ENCODE measurements at places on chromosomes 12 and 14. TPM values are rescaled to one million over a fixed set of nuclear protein-coding genes. Genes with fewer than 3 reads are reported as not detected.

DNA sequence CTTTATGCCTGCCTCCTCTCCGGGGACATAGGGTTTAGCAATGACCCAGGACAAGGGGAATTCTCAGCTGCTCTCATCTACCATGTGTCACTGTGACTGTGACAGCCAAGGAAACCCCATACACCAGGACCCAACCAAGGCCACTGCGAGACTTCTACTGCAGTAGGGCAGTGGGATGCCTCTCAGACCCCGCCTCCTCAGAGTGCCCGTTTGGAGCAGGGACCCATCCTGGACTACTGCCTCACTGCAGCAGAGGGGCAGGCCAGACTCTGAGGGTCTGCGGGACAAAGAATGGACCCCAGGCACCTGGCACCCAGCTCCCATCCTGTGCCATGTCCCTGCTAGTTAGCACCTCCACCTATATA, 71.3 kb upstream of the DDX11 start:
- no peak overlapping the region for H3K27ac ChIP-seq
- H3K36me3 ChIP-seq: no peaks in the 10 kb centered on the region
- DNase-seq: no peak
- H3K4me3 ChIP-seq: no peak overlapping the region
- H3K27me3 ChIP-seq: no peaks in the 10 kb centered on the region

DNA sequence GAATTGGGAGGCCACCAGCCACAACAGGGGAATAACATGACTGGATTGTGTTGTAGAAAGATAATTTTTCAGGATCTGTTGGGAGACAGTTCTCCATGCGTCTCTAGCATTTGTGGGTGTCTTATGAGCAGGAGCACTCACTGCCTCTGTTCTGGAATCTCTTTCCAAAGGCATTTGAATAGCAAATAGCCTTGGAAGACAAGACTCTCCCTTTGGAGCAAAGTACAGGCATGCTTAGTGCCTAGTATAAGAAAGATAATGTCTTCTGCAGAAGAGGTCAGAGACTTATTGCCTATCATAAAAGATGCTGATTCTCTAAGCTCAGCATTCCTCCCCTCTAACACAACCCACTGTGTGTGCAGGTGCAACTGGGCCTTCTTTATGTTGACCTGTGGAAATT, 58.3 kb downstream of the VCPKMT start:
- no peak overlapping the region for H3K4me3 ChIP-seq
- no peaks in the 10 kb centered on the region for H3K27me3 ChIP-seq
- no peak overlapping the region for H3K27ac ChIP-seq
- peaks cover 33% of the 10 kb centered on the region for H3K4me1 ChIP-seq

DNA sequence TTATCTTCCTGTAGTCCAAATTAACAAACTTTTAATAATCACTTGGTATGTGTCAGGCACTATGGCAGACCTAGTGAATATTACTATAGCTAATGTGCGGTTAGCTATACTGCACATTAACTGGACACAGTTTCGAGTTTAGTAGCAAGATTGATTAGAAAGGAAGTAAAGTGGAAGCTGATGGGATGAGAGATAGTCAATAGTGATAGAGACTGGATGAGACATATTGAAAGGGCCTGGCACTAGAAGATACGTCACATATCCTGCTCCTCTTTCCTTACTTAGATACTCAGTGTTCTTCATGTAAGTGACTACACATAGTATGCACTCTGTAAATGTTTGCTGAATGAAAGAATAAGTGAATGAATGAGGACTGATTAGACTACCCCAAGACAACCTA, 5.5 kb downstream of the TBK1 start:
- no peak overlapping the region for H3K27ac ChIP-seq
- H3K4me3 ChIP-seq: no peak overlapping the region
- H3K4me1 ChIP-seq: peaks cover 37% of the 10 kb centered on the region
- no peaks in the 10 kb centered on the region for H3K27me3 ChIP-seq
- H3K36me3 ChIP-seq: no peaks in the 10 kb centered on the region
- no peak for DNase-seq

GRCh38 chr12:25013061-25013460, 64.2 kb upstream of the BCAT1 start:
- no peaks in the 10 kb centered on the region for H3K36me3 ChIP-seq
- DNase-seq: no peak
- no peaks in the 10 kb centered on the region for H3K27me3 ChIP-seq
- H3K4me1 ChIP-seq: no peaks in the 10 kb centered on the region
- no peak overlapping the region for H3K4me3 ChIP-seq

GRCh38 chr14:32417956-32418552, 89.0 kb downstream of the AKAP6 start:
- H3K27ac ChIP-seq: no peak overlapping the region
- no peaks in the 10 kb centered on the region for H3K27me3 ChIP-seq
- no peak overlapping the region for H3K4me3 ChIP-seq
- H3K4me1 ChIP-seq: peaks cover 8% of the 10 kb centered on the region
- no peak for DNase-seq
- H3K36me3 ChIP-seq: no peaks in the 10 kb centered on the region

DNA sequence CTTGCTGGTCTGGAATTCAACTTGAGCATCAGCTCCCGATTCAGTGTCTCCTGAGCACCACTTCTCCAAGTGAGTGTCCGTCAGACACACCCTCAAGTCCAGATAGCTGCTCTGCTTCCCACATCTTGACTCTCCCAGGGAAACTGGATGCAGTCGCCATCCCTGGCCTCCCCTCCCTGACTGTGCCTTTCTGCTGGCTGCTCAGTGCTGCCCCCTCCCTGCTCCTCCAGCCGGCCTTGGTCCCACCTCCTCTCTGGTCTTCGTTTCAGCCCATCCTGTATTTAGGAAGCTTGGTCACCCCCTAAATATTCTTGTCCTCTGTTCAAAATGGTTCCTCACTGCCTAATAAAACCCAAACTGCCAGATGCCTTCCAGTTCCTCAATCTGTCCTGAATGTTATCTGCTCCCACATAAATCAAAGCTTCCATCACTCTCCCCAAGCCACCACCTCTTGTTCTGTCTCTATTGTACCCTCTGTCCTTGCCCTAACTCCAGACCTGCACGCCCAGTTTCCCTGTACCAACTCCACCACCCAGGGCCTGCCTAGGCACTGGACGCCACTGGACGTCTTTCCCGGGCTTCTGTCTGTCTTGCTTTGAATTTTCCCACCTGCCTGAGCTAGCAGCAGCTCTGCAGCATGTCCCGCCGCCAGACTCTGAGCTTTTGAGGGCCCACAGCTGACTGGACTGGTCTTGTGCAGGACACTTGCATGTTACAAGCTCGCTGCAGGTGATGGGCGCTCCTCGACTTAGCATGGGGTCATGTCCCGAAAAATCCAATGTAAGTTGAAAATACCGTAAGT, 33.8 kb downstream of the CCDC92 start:
- no peak for DNase-seq
- H3K36me3 ChIP-seq: peaks cover 47% of the 10 kb centered on the region
- H3K4me3 ChIP-seq: no peak overlapping the region
- H3K27me3 ChIP-seq: no peaks in the 10 kb centered on the region
- no peaks in the 10 kb centered on the region for H3K4me1 ChIP-seq
- no peak overlapping the region for H3K27ac ChIP-seq

- DNase-seq: no peak
- H3K4me1 ChIP-seq: peaks cover 35% of the 10 kb centered on the region
- no peaks in the 10 kb centered on the region for H3K27me3 ChIP-seq
- no peak overlapping the region for H3K4me3 ChIP-seq
- H3K36me3 ChIP-seq: no peaks in the 10 kb centered on the region
- H3K27ac ChIP-seq: peak overlapping the region; percentile 56
Observed at GRCh38 chr14:75723716-75724115, 62.7 kb downstream of the TTLL5 start.

- no peaks in the 10 kb centered on the region for H3K36me3 ChIP-seq
- no peak for DNase-seq
- H3K27me3 ChIP-seq: no peaks in the 10 kb centered on the region
- no peak overlapping the region for H3K4me3 ChIP-seq
- H3K27ac ChIP-seq: no peak overlapping the region
- H3K4me1 ChIP-seq: no peaks in the 10 kb centered on the region
Observed at GRCh38 chr14:66005900-66006434, 480.2 kb upstream of the CCDC196 start.

DNA sequence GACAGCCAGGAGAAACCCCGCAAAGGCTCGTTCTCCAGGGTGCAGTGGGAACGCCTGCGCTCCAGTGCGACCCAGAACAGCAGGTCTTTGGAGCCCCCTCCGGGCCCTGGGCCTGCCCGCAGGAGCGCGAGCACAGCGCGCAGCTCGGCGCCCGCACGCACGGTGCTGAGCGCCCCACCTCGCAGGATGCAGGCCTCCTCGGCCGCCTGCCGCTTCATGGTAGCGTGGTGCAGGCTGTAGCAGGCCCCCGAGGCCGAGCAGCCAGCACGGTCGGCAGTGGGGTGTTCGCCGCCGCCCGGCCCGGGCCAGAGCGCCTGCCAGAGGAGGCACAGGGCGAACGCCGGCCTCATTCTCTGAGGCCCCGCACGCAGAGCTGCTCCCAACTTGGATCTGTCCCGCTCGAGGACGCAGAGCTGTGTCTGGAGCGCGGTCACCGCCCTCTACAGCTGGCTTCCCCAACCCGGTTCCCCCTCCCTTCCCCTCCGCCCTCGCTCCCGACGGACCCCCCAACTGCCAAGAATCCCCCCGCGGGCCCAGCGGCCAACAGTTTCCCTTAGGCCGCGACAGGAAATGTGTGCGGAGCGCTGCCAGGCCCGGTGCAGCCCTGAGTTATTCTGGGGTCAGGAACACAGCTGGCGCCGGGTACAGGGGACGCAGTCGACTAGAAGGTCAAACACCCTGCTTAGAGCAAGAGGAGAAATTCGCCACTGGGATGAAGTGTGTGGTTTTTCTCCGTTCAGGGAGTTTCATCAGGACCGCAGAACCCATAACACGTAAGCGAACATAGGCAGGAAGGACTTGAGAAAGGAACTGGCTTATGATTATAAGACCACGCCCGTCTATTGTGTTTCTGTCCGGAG, at the start of gene CLEC14A:
Gene CLEC14A (minus strand): TSS at position 421 of the 860 bp plus-strand sequence. CDS start 71 bp downstream, at position 350.
- H3K4me3 ChIP-seq: peak within 1 kb of the TSS; percentile 39
- H3K4me1 ChIP-seq: peaks cover 13% of the 10 kb centered on the region
- no peaks in the 10 kb centered on the region for H3K27me3 ChIP-seq
- DNase-seq: no peak
- no peaks in the 10 kb centered on the region for H3K36me3 ChIP-seq
- peak within 1 kb of the TSS; percentile 68 for H3K27ac ChIP-seq

DNA sequence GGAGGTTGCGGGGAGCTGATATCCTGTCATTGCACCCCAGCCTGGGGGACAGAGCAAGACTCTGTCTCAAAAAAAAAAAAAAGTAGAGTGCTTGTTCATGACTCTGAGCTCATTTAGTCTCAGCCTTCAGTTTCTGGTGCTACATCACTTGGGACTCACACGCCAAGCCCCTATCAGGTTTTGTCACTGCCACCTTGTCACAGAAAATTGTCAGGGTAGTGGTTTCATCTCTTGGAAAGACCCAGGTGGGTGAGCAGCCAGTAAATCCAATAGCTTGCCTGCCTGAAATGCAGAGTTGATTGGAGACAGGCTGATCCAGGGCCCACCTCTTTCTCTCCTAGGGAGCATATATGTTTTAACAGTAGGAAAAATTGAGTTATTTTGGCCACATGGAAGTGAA, 113.0 kb downstream of the FGD4 start:
- no peak for DNase-seq
- no peak overlapping the region for H3K27ac ChIP-seq
- H3K4me1 ChIP-seq: no peaks in the 10 kb centered on the region
- H3K27me3 ChIP-seq: no peaks in the 10 kb centered on the region
- no peaks in the 10 kb centered on the region for H3K36me3 ChIP-seq

- H3K36me3 ChIP-seq: no peaks in the 10 kb centered on the region
- no peak overlapping the region for H3K27ac ChIP-seq
- no peaks in the 10 kb centered on the region for H3K27me3 ChIP-seq
- no peaks in the 10 kb centered on the region for H3K4me1 ChIP-seq
- H3K4me3 ChIP-seq: no peak overlapping the region
Observed at GRCh38 chr14:68333262-68333661, 459.6 kb downstream of the ZFP36L1 start.

DNA sequence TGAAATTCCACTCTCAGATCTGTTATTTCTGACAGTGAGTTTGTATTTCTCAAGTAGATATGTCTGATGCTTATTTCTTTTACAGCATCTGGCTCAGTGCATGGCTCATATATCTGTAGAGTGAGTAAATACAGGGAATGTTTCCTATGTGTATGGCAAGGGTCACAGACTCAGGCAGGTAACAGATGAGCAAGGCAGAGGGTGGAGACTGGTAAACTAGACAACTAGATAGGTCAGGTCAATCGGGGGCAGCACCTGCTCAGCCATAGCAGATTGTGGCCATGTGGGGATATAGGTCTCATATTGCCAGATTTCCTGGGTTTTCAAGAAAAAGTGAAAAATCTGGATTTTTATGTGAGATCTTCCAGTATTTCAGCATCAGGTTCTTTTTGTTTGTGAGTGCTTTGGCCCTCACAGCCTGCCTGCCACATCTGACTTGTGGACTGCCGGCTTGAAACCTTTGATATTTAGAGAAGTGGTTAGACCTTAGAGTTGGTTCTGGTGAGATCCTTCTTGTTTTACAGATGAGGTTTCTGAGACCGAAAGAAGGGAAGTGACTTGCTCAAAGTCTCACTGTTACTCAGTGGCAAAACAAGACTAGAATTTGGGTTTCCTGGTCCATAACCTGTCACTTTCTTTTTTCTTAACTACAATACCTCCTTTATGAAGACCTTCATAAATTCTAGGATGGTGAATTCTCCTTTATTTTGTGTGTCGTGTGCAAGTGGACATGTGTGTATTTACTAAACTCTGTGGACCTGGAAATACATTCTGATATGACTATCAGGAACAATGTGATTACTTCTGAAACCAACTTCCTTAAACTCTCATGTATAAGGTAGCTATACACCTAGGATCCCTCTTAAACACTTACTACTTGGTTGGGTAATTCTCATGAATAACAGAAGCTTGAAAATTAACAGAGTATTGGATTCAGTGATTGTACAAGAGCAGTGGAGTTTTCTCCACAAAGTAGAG, 34.4 kb downstream of the PROX2 start:
- no peak overlapping the region for H3K27ac ChIP-seq
- peaks cover 17% of the 10 kb centered on the region for H3K4me1 ChIP-seq
- no peaks in the 10 kb centered on the region for H3K27me3 ChIP-seq
- no peak overlapping the region for H3K4me3 ChIP-seq
- no peak for DNase-seq

- H3K27ac ChIP-seq: peak overlapping the region; percentile 99
- no peak for DNase-seq
- no peaks in the 10 kb centered on the region for H3K27me3 ChIP-seq
Observed at GRCh38 chr12:56160193-56160763, 2.1 kb downstream of the MYL6 start.

- no peaks in the 10 kb centered on the region for H3K4me1 ChIP-seq
- H3K27ac ChIP-seq: no peak overlapping the region
- no peak for DNase-seq
- H3K27me3 ChIP-seq: no peaks in the 10 kb centered on the region
- H3K36me3 ChIP-seq: no peaks in the 10 kb centered on the region
Observed at GRCh38 chr12:102029141-102029540, 32.6 kb downstream of the WASHC3 start.

GRCh38 chr12:28024231-28024995, 51.9 kb upstream of the PTHLH start:
- no peaks in the 10 kb centered on the region for H3K36me3 ChIP-seq
- no peak overlapping the region for H3K4me3 ChIP-seq
- H3K27ac ChIP-seq: no peak overlapping the region
- H3K27me3 ChIP-seq: no peaks in the 10 kb centered on the region

The NFKBIA gene
- 1,179 TPM for total RNA-seq

The ALDH1L2 gene
- 5.4 TPM for total RNA-seq

The OAS1 gene
- total RNA-seq: 30.9 TPM

The PPFIBP1 gene
- 101 TPM for total RNA-seq

The NCKAP5L gene
- total RNA-seq: 15.7 TPM

The PIK3C2G gene
- total RNA-seq: 1.7 TPM

The SPTSSA gene
- 29.0 TPM for total RNA-seq

Data from vagina (tissue), 2 donors.